ENCODE measurements at places on chromosomes 1 and 21. TPM values are rescaled to one million over a fixed set of nuclear protein-coding genes. Genes with fewer than 3 reads are reported as not detected.

- DNase-seq = no peak
Observed at GRCh38 chr21:17981060-17981740, 162.0 kb upstream of the C21orf91 start.

DNA sequence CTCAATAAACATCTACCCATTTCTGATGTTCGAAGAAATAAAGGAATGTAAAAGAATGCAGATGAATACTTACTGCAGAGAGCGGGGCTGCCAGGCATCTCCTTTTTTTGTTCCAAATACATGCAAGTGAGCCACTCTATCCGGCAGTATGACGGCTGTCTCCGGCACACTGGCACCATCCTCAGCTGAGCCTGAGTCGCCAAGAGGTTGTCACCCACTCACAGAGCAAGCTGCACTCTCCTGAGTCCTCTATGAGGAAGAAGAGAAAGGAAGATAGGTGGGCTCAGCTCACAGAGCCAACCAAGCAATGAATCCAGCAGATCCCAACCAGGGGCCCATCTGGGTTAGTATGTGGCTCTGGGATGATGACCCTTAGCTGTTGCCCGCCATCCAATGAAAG lies 65.3 kb downstream of the CD46 start:
- DNase-seq = no peak

IFI44L gene
- 0.05 TPM for polyA plus RNA-seq

CTSK gene
- polyA plus RNA-seq = 2.4 TPM

- DNase-seq = no peak
Observed at GRCh38 chr21:45244799-45245340, 42.8 kb downstream of the POFUT2 start.

GRCh38 chr1:234550341-234551031 lies 59.5 kb downstream of the IRF2BP2 start:
- DNase-seq = no peak

- no peak for DNase-seq
Observed at GRCh38 chr1:20399606-20400180, 86.3 kb downstream of the CAMK2N1 start.

GRCh38 chr1:70211541-70211940 lies 6.2 kb upstream of the LRRC40 start:
- DNase-seq = no peak

- DNase-seq = peak; percentile 18
Observed at GRCh38 chr1:93304716-93305138, 41.0 kb upstream of the DR1 start.

DNA sequence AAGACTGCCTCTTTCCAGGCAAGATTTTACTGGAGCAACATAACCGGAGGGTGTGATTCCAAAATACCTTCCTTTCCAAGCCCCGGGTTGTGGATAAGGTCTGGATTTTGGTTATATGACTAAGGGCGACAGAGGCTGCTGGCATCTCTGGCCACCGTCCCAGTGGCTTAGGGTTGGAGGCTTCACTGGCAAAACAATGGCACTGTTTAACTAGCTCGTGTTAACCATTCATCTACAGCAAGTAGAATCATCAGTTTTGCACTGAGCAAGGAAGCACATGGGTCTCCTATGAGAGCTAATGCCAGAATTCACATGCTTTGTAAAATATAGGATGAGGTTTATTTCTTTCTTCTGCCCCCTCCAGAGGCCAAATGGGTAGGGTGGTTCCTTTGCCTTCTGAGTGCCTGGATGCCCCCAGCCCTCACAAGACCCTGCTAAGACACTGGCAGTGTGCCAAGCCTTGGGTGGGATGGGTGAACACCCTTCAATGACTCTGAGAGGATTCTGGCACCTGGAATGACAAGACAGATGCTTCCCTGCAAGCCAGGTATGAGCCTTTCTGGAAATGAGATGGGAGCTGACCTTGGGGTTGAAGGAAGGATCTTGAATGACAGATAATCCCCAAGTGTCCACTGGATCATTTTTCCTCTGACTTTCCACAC lies 36.8 kb downstream of the DHCR24 start:
- no peak for DNase-seq

DNA sequence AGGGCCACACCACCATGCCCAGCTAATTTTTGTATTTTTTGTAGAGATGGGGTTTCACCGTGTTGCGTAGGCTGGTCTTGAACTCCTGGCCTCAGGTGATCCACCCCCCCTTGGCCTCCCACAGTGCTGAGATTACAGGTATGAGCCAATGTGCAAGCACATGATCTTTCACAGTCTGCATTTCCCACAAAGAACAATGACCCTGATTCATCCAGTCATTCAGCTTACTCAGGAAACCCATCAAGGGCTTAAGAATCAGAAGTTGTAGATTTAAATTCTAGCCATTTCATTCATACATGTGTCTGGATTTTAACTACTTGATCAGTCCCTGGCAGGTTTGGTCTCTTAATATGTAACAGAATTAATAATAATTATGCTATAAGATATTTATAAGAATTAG lies 2065.7 kb downstream of the MRPL39 start:
- no peak for DNase-seq

DNA sequence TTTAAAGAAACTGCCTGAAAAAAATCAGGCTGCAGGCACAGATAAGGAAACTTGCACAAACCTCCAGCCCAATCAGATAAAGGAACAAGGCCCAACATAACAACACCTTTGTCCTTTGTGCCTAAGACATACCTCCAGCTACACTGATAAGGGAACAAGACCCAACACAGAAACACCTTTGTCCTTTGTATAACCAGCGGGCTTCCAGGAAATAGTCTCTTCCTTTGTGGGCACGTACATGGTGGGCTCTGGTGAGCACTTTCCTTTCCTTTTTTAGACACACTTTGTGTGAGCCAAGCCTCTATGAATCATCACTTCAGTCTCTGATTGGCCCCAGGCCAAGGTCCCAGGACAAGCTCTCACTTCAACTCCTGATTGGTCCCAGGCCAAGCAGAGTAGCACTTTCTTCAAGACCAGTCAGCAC lies 23.6 kb downstream of the ZNF670 start:
- DNase-seq = no peak

- no peak for DNase-seq
Observed at GRCh38 chr1:167799747-167800146, 78.0 kb downstream of the MPZL1 start.

DNA sequence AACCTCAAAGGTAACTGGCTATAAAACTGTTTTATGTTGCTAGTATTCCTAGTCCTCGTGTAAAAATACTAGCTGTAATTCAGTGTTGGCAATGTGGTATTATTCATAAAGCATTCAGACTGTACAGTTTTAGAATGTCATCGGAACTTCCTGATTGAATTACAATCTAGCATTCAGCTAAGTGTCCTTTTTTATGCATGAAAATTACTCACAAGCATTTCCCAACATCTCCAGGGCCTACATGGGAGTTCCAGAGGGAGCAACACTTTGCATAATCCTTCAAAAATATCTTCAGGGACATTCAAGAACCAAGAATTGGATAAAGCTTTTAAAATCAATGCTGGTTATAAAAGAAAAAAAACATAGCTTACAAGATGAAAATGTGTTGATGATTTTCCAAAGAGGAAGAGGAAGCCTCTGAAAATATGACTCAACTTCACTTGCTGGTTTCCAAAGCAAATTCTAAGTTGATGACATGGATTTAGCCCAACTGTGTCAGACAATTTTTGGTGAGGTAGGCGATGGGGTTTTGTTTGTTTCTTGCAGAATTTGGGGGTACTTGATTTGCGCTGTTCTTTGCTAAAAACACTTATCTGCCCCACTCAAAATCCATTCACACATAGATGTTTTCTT lies 137.8 kb downstream of the SLC44A5 start:
- DNase-seq = no peak

DNA sequence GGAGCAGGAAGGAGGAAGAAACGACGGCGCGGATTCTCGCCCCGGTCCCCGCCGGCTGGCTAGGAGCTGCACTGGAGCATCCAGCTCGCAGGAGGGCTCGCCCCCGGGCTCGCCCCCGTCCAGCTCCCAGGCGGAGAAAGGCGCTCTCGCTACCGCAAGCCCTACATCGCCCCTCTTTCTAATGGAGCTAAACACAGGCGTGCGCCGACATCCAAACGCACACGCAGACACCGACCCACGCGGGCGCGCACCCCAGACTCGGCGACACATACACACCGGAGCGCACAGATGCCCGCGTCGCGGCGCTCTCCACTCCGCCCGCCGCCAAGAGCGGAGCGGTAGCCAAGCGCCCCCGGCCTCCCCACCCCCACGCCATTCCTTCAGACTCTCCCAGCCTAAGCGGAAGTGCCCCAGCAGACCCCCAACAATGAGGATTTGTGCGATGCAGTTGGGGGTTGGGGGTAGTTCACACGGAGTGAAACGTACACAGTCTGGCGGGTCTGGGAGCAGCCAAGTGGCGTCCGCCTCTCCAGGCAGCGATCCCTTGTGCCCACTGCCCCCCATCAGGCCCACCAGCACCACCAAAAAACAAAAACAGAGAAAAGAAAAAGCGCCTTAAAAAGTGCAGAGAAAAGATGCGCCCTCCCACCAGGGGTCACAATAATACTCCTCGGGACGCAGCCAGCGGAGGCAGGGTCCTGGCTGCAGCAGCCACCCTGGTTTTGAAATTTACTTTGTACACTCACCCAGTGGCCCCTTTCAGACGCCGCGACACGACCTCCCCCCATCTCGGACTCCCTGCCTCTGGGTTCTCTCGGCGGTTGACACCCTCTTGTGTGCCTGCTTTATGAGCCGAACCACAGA lies 1.4 kb downstream of the DAB1 start:
- DNase-seq = no peak

MCOLN2 gene
- polyA plus RNA-seq = 2.0 TPM

- no peak for DNase-seq
Observed at GRCh38 chr21:33908760-33909159, 6.8 kb downstream of the ATP5PO start.

NOL9 gene
- 4.4 TPM for polyA plus RNA-seq

DNA sequence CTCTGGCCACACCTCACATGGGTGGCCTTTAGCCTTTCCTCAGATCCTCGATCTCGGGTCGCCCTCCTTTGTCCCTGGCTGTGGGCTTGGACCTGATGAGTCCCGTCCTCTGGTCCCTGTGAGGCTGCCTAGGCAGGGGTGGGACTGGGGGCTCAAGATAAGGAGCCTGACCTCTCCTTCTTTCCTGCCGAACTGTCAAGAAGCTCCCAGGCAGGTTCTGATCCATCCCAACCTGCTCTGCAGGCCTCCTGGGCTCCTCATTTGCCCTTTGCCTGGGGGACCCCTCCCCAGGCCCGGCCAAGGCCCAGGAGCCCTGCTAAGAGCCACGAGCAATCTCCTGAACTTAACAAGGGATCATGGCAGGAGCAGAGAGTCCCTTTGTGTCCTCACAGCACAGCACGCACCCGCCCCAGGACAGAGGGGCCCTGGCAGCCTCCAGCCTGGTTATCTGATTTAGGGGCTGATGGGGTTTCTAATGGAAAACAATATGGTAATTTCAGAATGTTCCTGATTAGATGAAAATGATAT lies 82.4 kb upstream of the POU3F1 start:
- DNase-seq = no peak

DNA sequence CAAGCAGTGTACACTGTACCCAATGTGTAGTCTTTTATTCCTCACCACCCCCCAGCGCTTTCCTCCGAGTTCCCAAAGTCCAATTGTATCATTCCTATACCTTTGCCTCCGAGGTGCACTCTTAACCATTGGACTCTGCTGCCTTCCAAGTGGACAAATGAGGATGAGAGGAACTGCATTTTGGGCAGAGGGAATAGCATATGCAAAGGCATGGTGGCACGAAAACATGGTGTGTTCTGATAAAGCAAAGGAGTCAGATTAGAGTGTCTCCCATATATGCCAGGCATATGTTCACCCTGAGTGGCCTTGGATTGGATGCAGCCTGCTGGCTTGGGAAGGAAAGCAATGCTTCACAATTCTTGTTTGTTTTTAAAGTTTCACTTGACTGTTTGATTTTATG lies 25.5 kb downstream of the FGGY start:
- no peak for DNase-seq

MROH9 gene
- polyA plus RNA-seq = not detected

- DNase-seq = no peak
Observed at GRCh38 chr1:234528074-234528865, 49.3 kb upstream of the TARBP1 start.

SERTAD4 gene
- polyA plus RNA-seq = 1.3 TPM

DNA sequence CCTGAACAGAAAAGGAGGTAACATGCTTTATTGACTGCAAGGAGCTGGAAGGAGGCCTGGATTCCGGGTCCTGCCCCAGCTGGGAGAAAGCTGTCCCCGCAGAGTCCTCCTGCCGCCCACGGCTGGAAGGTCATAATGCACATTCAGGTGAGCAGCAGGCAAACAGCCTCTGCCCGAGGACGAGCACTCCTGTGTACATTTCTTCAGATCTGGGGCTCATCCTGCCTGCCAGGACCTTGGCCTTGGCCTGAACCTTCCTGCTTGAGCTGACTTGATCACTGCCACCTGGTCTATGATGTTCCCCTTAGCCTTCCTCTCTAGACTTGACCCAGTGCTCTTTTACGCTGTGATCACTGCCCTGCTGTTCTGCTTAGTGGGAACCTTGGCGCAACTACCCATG lies 17.9 kb upstream of the ZNF436 start:
- no peak for DNase-seq
